ENCODE measurements at places on chromosomes 2 and 18.
A peak's percentile ranks its signal among the peaks of the same experiment; 100 is the strongest.

- no peak for DNase-seq
Observed at GRCh38 chr2:200756618-200757321, 54.9 kb upstream of the BZW1 start.

DNA sequence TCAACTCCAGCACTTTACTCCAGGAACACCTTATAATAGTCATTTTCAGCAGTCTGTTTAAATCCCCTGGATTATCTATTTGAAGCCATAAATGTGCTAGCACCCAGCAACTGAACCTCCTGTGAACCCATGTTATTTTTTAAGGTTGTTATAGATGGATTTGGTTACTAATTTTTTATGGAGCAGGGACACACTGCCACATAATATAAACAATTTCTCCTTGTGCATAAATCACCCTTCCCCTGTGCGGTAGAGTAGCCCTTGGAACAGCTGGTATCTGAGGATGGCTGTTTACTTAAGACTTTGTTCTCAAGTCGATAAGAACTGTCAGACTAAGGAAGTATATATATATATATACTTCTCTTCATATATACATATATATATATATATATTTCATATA is 367.4 kb downstream of the EPHA4 start:
- DNase-seq, result no peak

GRCh38 chr2:68448671-68449653 is 18.1 kb downstream of the FBXO48 start:
- DNase-seq, result peak; percentile 10

GRCh38 chr2:6978991-6979390 is 61.8 kb downstream of the RNF144A start:
- no peak for DNase-seq

DNA sequence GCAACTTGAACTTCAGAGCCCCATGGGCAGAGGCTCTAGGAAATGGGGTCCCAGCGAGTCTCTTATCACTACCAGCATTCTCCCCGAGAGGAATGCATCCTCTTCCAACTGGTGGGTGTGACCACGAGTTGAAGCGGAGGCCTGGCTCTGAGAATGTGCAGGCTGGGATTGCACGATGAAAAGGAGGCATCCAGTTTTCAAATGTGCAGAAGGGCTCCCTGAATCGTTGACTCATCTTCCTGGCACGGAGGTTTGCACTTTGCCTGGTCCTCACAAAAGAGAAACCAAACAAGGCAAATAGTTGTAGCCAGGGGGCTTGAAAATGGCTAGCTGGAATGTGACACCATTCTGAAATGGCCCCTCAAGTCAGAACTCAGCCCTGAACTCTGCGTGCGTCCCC is 216.7 kb downstream of the GLI2 start:
- DNase-seq, result no peak

DNA sequence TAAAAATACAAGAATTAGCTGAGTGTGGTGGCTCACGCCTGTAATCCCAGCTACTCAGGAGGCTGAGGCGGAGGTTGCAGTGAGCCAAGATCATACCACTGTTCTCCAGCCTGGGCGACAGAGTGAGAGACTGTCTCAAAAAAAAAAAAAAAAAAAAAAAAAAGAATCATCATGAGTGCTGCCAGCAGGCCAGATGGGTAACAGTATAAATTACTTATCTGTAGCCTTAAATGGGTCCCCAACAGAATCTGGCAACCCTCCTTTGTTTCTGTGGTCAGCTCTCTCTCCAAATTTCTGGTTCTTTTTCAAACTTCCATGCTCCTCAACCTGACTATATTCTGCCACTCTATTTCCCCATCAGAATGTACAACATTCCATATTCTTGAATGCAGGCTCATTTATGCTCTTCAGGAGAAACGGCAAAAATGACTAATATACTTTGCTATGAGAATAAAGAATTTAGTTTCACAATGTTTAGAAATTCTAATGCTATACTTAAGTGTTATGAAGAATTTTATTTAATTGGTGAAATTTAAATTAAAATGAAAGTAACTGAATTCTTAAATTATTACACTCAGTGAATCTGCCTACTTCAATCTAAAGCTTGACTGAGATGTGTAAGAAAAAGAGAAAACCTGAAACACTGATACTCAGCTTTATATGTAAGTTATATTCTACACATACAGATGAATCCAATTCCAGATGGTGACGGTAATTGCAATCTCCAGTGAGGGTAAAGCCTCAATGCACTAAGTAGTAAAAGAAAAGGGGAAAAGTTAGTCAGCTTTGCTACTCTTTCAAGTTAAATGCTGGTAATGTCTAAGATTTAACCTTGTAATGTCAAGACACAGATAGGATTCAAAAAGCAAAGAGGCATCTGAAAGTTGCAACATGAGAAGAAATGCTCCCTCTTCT is 24.8 kb downstream of the LPIN2 start:
- no peak for DNase-seq

DNA sequence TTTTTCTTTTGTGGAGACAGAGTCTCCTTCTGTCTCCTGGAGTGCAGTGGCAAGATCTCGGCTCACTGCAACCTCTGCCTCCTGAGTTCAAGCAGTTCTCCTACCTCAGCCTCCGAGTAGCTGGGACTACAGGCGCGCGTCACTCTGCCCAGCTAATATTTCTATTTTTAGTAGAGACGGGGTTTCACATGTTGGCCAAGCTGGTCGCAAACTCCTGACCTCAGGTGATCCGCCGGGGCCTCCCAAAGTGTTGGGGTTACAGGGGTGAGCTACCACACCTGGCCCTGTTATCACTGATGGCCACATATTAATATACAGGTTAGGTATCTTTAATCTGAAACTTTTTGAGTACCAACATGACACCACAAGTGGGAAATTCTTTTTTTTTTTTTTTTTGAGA is 3.4 kb downstream of the MRPL35 start:
- DNase-seq, result no peak

DNA sequence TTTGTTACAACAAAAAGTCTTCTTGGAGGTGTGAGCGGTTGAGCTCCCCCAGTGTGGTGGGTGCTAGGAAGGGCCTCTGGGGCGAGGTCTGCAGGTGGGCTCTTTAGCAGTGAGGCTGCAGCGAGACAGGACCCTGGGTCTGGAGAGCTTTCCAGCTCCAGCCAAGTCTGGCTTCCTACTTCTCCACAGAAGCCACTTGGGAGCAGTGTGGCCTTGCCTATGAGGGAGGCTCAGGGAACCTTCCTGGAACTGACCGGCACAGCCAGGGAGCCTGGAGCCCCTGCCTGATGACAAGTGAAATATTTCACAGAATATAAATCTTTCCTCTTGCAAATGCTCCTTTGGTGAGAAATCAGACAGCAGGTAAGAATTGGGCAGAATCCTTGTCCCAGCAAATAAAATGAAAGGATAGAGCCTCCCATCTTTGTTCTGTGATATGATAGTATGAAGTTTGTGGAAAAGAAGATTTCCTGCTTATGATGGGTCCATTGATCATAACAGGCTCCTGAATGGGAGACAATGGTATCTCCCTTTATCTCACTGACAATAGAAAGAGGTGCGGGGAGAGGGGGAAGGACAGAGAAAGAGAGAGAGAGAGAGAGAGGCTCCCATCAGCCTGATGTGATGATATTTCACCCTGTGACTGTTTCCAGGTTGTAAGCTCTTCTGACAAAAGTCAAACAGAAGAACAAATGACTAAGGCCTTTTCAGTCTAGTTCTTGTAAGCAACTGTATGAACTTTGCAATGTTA is 289.8 kb upstream of the SPRED2 start:
- peak; percentile 68 for DNase-seq

DNA sequence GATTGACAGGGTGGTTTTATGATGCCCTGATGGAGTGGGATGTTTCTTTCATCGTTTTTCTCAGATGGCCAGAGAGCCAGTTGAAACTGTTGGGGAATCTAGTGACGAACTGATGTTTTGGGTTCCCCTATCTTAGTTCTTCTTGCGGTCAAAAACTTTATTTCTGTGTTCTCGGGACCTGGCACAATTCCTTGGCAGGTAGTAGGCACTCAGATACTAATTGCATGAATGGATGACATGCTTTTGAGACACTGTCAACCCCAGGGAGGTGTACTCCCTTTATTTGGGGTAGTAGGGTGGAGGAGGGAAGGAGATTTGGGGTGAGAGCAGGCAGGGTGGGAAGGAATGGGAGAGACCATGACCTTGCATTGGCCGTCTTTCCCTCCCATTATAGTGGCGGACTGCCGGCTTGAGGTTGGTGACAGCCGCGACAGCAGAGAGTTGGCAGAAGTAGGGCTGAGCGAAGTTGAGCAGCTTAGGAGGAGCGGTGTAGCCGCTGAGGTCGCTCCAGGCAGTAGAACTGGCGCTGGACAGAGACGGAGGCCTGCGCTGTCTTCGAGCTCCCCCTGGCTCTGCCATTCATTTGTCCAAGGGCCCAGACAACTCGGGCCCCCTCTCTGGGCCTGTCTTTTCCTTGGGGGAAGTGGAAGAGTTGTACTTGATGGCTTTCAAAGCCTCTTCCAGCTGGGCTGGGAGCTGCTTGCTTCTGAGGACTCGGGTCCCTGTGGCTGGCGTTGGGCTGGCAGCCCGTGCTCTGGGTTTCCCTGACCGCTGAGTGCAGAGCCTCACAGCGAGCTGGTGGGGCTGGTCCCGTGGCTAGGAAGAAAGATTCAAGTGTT is 2.6 kb downstream of the TET3 start:
- peak; percentile 72 for DNase-seq
